ENCODE measurements at places on chromosomes 6 and 20.
A peak's percentile ranks its signal among the peaks of the same experiment; 100 is the strongest.

DNA sequence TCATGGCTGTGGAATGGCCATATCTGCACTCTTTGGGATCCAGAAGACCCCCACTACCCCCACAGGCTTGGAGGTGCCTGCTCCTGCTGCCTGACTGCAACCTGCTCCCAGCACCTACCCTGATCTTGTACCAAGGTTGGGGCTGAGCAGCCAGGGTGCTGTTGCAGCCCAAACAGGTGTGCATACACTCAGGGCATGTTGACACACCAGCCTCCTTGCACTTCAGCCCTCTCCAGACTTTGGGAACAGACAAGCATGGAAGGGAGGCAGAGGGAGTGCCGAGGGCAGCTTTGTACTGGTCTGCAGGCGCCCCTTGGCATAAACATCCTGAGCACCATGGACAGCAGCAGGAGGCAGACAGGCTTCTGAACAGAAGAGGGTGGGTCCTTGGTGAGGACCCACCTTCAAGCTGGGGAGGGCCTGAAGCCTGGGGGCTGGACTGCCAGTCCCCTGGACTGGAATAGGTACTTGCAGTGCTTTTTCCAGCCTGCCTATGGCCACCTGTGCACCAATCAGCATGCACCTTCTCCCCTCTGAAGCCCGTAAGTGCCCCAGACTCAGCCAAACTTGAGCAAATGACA, 1675.8 kb downstream of the HACE1 start:
- DNase-seq, result no peak

DNA sequence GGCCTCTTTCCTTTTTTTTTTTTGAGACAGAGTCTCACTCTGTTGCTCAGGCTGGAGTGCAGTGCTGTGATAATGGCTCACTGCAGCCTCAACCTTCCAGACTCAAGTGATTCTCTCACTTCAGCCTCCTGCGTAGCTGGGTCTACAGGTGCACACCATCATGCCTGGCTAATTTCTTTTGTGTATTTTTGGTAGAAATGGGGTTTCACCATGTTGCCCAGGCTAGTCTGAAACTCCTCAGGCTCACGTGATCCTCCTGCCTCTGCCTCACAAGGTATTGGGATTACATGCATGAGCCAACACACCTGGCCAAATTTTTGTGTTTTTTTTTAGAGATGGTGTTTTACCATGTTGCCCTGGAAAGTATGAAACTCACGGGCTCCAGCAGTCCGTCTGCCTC, 29.3 kb downstream of the SRC start:
- no peak for DNase-seq

DNA sequence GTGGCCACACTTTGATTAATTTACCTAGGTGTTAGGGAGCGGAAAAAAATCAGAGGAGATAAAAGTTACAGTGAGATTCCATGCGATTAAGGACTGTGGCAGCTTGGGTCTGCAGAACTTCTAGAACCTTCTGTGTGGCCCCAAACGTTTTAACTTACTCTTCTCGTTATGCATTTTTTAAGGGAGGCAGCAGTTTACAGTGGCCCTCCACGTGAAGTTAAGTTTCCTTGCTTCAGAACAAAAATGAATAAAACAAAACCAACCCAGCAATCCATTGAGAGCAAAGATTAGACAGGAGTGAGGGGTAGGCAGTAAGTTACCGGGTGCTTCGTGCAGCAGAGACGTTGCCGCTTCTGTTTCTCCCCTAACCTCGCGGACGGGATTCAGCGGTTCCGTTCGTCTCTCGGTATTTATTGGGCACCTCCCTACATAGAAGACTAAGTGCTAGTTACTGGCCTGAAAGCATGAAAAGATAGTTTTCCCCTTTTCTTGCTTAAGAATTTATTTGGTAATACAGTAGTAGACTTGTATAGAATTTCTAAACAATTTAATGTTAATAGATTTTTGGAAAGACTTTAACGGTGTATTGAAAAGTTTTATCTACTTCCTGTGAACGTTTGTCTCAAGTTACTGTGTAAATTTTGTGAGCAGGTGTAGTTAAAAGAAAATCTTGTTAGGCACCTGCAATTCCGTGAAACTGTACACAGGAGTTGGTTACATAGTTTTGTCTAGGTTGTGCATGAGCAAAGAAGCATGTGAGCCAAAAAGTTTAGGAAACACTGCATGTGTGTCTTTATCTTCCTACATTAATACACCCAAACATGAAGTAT, 1.1 kb downstream of the BAG2 start:
- peak; percentile 19 for DNase-seq

- no peak for DNase-seq
These were observed 164.2 kb downstream of the SLC24A3 start for GRCh38 chr20:19376451-19377229.

DNA sequence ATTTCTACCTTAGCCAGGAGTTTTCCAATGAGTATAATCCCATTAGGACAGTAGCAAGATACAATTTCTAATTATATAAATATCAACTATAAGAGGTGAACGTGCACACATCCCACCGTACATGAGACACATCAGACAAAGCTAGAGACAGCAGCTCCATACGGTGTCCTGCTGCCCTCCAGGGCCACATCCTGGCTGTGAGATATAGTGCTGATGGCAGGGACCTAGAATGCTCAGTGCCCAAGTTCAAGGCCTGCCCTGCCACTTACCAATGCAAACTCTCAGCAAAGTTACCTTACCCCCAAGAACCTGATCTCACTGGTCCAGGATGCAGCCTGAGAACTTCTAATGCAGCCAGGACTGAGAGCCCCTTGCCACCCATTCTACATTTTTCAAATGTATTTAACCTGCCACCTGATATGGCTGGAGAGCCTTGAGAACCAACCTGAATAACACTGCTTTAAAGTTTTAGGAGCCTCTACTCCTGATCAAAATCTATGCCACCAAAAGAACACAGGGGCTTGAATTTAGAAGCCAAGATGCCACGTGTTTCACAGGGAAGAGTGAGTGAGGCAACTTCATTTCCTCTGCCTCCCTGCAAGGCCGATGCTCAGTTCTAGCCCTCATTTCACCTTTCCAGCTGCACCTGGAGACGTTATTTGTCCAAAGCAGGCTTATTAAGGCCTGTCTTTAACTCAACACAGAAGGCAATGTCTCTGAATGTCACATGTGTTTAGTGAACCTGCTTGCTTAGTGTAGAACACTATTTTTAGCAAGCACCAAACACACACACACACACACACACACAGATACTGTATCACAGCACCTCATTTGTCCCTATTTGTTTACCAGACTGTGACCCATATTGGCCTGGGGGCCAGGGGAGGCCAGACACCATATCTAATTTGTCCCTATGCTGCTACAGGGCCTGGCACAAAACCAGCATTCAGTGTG, 6.1 kb downstream of the NFATC2 start:
- DNase-seq, result no peak

- DNase-seq, result no peak
These were observed 1.7 kb downstream of the STX16 start for GRCh38 chr20:58652606-58653294.

- DNase-seq, result no peak
These were observed 10.1 kb downstream of the TGM3 start for GRCh38 chr20:2305946-2306345.

DNA sequence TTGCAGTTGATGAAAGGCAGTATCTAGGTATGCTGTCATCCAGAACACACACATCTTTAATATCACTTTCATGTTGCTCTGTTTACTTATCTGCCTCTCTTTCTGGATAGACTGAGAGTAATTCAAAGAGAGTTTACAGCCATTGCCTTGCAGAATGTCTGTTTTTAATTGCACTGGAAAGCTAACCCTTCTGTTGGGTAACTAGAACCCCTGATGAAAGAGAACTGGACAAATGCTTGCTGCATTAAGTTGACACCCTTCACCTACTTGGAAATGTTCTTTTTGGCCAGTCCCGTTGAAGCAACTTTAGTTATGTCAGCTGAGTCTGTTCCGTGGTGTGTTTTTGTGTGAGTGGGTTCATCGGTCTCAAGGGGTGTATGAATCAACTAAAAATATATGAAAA, 383.8 kb upstream of the CITED2 start:
- no peak for DNase-seq

- peak; percentile 32 for DNase-seq
These were observed 121.0 kb downstream of the UST start for GRCh38 chr6:148867862-148868261.

DNA sequence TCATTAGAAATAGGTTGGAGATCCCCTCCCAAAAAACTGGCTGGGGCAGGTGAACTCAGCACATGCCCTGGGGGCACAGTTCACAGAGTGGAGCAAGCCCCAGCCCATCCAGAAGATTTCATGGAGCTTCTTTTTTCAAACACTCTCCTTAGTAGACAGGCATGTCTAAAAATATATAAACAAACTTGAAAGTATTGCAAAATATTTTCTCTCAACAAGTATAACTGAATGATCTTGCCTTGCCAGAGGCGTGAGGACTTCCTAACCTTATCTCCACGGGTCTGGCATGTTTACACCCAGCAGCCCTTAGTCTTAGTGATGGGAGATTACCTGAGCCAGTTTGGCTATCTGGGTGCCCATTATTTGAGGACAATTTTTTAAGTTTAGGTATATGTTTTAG, 107.1 kb downstream of the QRSL1 start:
- DNase-seq, result no peak

DNA sequence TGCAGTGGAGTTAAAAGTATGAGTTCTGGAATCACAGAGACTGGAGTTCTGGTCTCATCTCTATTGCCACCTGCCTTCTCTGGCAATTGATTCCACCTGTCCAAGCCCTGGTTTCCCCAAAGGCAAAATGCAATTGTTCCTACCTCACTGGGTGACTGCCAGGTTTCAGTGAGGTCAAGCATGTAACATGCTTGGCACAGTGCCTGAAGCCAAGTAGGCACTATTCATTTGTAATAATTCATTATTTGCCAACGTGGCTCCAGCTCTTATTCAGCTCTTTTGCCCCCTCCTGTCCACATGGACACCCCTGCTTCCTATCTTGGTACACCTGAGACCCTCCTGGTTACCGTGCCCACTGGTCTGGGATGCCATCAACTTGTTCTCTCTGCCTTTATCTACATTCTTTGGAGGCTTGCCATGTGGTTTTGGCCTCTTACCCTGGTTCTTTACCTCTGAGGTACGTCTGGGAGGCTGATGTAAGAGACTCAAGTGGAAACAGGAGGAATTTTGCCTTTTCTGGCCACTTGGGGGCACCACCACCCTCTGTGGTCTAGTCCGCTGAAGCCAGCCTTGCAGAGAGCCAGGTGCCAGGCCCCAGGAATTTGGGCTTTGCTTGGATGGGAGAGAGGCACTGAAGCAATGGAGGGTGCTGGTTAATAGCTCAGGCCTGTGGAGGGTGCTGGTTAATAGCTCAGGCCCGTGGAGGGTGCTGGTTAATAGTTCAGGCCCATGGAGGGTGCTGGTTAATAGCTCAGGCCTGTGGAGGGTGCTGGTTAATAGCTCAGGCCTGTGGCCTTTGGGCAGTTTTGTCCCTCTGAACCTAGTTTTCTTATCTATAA, 1.7 kb downstream of the KCNK15 start:
- peak; percentile 62 for DNase-seq
